Suppressor macrophage treated with lipopolysaccharide for 4 hours (primary cell): ENCODE measurements at places on chromosomes 3 and 15.

- DNase-seq: peak; percentile 49
These were observed 1.8 kb upstream of the ZSCAN2 start for GRCh38 chr15:84598993-84599392.

DNA sequence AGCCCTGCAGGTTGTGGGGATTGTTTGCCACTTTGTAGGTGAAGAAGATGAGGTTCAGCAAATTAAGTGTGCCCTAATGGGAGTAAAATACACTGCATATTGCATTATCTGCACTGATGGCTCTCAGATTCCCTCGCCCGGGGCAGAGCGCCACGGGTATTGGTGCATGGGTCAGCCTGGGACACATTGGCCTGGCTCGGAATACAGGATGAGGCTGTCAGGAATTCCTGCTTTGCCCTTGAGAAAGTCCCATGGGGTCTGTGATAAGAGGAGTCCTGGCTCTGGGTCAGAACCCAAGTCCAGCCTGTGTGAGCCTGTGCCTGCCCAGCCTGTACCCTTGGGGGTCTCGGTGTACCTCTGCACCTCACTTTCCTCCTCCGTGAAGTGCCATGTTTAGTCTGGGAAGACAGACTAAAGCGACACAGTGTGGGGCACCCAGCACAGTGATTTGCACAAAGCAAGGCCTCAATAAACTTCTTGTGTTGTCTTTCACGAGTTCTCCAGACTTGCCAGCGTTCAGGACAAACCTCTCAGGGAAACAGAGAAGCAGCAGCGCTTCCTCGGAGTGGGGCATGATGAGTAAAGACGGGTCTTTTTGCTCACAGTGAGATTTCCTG, 107.6 kb downstream of the LRRK1 start:
- no peak for DNase-seq

DNA sequence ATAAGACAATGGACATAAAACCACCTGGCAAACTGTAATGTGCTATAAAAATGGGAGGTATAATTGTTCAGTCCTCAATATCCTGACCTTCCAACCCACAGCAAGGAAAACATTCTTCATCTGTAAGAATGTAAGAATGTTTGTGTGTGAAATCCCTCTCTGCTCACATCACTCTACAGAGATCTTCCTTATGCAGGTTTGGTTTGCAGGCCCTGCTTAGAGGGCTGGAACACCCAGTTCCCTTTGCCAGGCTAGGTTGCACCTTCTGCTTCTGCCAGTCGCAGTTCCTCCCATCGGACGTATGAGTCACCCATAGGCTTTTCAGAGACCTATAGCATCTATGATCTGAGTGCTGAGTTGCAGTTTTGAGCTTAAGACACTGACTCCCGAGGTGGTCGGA, 24.1 kb upstream of the MINAR1 start:
- no peak for DNase-seq

DNA sequence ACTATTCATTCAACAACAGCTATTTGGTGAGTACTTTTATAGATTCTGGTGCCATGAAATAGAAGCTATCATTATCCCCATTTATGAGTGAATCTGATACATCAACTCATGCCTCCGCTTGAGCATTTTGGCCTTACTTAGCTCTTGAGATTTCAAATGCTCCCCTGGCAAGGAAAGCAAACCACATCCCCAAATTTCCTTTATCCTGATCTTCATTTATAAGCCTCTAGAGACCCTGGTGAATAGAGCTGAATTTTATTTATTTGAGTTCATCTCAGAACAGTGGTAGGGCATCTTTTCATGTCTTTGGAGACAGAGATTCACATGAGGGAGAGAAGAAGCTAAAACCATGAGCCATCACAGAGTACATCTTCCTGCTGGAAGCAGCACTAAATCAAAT, 317.2 kb downstream of the SLC9A9 start:
- no peak for DNase-seq

DNA sequence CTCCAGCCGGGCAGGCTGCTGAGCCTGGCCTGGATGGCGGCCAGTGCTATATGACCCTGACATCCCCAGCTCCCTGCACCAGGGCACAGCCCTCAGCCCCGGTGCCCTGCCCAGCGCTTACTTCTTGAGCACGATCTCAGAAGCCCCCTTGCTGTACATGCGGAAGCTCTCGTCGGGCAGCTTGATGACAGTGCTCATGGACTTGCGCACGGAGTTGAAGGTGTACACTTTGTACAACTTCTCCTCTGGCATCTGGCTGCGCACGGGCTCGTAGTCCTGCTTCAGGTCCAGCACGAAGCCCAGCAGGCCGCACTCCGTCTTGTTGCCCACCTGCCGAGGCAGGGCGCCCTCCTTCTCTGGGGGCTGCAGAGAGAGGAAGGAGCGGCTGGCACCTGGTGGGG, 38.8 kb upstream of the SEC13 start:
- DNase-seq: no peak

GRCh38 chr15:55827955-55828354, 85.0 kb upstream of the PRTG start:
- DNase-seq: no peak

DNA sequence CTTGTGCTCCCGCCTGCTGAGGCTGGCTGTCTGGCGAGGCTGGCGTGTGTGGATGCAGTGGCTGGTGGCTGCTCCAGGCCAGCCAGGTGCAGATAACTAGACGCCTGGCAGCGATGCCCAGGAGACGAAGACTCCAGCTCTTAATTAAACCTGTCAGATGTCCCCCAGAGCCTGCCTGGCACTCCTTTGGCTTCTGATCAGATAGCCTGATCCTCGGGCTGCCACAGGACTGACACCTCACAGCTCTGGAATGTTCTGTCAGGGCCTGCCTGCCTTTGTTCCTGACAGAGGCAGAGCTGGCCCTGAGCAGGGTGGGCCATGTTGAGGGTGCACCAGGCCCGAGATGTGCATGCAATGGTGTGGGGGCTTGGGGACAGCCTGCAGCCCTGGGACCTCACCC, 36.5 kb downstream of the PLXNA1 start:
- no peak for DNase-seq

DNA sequence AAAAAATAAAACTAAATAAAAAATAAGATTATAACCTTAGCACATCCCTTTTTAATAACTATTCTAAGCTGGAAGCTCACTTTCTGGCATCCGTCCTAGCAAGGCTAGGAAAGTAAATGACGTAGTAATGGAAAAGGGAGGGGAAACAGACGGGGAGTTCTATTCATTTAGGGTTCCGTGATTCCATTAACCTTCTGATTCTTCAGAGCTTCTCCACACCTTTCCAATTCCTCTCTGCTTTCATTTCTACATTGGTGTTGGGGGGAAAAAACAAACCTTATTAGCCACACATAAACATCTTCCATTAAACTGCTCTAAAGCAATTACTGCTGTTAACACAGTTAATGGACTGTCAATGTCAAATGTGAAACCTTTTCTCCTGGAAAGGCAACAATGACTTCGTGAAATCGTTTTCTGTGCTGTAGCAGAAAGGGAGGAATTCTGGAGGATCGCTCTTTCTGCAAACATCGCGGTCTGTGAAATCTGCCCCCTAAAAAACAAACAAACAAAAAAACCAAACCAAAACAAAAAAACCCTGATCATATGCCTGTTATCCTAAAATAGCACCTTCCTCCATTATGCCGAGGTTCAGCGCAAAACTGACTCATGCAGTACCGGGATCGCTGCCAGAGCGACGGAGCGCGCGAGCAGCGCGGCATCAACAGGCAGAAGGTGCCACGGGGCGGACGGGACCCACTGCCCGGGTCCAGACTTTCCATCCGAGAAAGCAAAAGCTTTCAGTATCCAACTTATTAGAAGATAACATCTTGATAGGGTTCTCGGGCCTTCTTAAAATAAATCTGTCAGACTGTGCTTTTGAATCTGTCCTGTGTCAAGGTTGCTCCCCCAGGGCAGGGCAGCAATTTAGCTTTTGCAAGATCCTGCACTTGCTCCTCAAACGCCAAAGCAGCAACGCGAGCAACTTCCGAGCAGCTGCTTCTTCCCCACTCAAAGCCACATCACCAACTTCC, 156.2 kb downstream of the FGF12 start:
- no peak for DNase-seq

DNA sequence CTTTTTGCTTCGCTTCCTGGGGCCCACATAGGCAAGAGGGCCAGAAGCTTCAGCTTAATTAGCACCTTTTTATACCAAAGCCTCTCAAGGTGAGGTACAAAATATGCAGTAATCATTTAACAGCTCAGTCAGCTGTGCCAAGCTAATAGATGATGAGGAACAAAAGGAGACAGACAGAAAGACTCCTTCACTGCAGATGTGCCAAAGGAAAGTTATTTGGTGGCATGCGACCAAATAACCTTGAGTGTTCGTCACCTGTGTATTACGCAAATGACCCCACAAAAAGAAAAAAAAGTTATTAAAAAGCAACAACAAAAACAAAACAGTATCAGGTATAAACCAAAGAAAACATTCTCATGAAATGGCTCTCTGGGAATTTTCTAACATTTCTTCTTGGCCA, 325.8 kb upstream of the IGF1R start:
- no peak for DNase-seq
